ENCODE measurements at places on chromosomes 6 and 20. TPM values are rescaled to one million over a fixed set of nuclear protein-coding genes. Genes with fewer than 3 reads are reported as not detected.

GRCh38 chr6:5142915-5143314 is 57.8 kb downstream of the PPP1R3G start:
- no peaks in the 10 kb centered on the region for H3K36me3 ChIP-seq
- no peak overlapping the region for H3K27ac ChIP-seq
- no peaks in the 10 kb centered on the region for H3K27me3 ChIP-seq
- DNase-seq, result no peak

- no peak overlapping the region for H3K4me3 ChIP-seq
- no peak overlapping the region for H3K27ac ChIP-seq
- H3K27me3 ChIP-seq, result no peaks in the 10 kb centered on the region
Measured at GRCh38 chr6:90365002-90365401, 68.4 kb upstream of the BACH2 start.

The NFATC2 gene
- 2.3 TPM for total RNA-seq

- no peaks in the 10 kb centered on the region for H3K36me3 ChIP-seq
- H3K27me3 ChIP-seq, result no peaks in the 10 kb centered on the region
- H3K27ac ChIP-seq, result no peak overlapping the region
- no peak for DNase-seq
- H3K4me3 ChIP-seq, result no peak overlapping the region
Measured at GRCh38 chr6:108275976-108276375, 15.1 kb upstream of the SNX3 start.

The RAET1E gene
- 1.4 TPM for total RNA-seq

The BPI gene
- 0.41 TPM for total RNA-seq

- H3K36me3 ChIP-seq, result peaks cover 6% of the 10 kb centered on the region
- DNase-seq, result no peak
- no peaks in the 10 kb centered on the region for H3K27me3 ChIP-seq
- H3K27ac ChIP-seq, result no peak overlapping the region
Measured at GRCh38 chr6:7906741-7907140, 3.8 kb downstream of the TXNDC5 start.

The ARFGEF3 gene
- 14.7 TPM for total RNA-seq

DNA sequence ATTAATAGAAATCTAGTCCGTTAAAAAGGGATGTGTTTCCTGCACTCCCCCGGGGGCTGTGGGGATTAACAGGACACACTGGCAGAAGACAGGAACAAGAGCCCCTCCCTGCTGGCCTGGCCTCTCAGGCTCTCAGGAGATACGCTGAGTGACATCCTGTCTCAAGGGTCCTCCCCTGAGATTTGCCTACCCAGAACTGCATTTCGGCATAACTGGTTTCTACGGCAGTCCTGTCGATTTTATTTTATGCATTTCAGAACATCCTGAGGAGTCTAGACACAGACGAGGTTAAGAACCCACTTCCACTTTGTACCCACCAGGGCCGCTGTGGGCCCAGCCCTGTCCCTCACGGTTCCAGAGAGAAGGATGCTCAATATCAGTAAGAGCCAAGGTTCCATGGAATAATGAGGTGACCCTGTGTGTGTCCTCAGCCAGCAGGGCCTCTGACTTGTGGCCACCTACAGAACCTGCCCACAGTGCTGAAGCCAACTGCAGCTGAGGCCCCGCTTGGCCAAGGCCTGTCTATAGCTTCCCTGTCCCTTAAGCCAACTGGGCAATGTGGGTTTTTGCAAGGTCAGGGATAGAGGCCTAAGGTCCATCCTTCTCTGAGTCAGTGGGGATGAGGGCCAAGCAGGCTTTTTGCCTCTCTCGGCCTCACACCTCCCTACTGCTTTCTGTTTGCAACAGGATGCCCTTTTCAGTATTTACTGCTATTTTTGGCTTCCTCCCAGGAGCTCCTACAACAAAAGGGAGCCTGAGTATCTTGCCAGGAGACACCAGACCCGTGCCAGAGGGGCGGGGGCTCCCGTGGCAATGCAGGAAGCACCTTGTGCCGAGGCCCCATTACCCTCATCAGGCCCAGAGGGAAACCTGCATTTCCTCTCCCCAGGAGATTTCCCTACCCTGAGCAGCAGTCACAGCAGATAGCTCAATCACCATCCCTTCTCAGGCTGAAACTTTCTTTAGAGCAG is 14.7 kb downstream of the UQCC2 start:
- H3K36me3 ChIP-seq, result peaks cover 46% of the 10 kb centered on the region
- no peak overlapping the region for H3K4me3 ChIP-seq
- H3K27ac ChIP-seq, result peak overlapping the region; percentile 56
- no peaks in the 10 kb centered on the region for H3K27me3 ChIP-seq

DNA sequence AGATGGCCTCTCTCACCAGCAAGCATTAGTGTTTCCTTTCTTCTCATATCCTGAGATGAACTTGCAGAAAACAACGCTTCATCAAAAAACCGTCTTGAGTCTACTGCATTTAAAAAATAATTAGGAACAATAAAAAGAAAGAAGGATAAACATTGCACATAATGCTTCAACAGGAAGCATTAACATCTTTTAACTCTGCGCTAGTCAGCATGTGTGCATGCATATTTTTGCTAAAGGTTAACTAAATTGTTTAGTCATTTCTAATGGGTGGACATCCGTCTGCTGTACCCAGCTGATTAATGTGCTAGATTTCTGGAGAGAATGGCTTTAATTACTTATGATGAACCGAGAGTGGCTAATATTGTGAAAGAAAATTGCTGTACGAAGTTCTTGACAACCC is 349.3 kb downstream of the SOX4 start:
- no peak overlapping the region for H3K27ac ChIP-seq
- peaks cover 6% of the 10 kb centered on the region for H3K4me1 ChIP-seq
- H3K27me3 ChIP-seq, result no peaks in the 10 kb centered on the region
- no peaks in the 10 kb centered on the region for H3K36me3 ChIP-seq

The ENPP5 gene
- 7.1 TPM for total RNA-seq

The CMTR1 gene
- 25.4 TPM for total RNA-seq

DNA sequence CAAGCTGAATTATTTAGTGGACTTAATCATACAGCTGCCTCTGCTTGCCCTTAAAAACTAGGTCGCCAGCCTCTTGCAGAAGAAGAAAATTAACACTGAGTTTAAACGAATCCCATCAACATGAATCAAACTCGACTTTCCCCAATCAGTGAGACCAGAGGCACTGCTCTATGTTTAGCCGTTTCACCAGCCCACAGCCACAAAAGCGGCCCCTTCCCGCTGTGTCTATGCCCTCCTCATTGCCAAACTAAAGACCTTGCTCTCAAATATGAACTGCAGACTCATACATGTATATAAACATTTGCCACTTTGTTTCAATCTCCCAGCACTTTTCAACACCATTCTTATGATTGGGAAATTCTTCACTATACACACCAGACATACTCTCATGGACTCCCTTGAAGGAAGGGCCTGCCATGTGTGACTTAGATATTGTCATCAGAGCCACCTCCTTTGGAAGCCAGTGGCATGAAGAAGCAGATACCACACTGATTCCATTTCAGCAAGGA is 105.8 kb upstream of the ADGRF1 start:
- no peak overlapping the region for H3K4me3 ChIP-seq
- H3K4me1 ChIP-seq, result no peaks in the 10 kb centered on the region
- no peaks in the 10 kb centered on the region for H3K36me3 ChIP-seq
- H3K27me3 ChIP-seq, result no peaks in the 10 kb centered on the region
- no peak for DNase-seq

- H3K36me3 ChIP-seq, result peaks cover 28% of the 10 kb centered on the region
- no peak overlapping the region for H3K27ac ChIP-seq
- H3K4me3 ChIP-seq, result no peak overlapping the region
- no peak for DNase-seq
- H3K27me3 ChIP-seq, result no peaks in the 10 kb centered on the region
Measured at GRCh38 chr6:47545223-47545622, 67.6 kb downstream of the CD2AP start.

DNA sequence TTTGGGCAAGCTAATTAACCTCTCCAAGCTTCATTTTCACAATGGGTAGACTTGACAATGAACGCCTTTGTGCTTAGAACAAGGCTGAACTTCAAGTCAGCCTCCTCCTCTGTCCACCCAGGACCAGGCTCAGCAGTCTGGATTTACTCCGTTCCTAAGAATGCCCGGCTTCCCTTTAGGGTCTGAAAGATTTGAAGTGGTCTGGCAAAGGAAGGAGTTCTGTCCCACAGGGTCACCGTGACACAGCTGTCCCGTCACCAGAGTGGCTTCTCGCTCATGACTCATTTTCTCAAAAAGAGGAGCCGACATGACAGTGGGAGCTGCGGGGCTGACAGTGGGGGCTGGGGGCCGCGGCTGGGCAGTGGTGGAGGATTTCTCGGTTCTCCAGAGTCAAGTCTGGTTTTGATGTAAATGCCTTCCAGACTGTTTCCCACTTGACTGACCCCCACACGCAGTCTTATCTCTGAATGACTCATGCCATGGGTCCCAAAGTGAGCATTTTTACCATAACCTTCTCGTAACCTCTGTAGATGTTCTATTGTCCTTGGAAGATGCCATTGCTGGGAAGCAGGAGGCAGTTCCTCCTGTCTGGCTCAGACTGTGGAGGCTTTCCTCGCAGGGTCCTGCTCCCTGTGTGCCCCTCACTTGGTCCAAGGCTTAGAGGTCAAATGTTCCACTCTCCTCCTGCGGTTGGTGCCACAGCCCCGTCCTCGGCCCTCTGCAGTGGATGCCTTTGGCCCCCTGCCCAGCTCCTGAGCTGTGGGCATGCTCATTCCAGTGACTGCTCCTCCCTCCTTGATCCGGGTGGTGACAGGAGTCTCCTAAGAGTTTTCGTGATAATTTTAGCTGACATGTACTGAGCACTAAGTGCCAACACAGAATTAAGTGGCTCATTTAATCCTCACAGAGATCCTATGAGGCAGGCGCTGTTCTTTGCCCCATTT is 253.1 kb downstream of the FNDC1 start:
- H3K36me3 ChIP-seq, result no peaks in the 10 kb centered on the region
- no peak for DNase-seq
- H3K27me3 ChIP-seq, result no peaks in the 10 kb centered on the region
- no peaks in the 10 kb centered on the region for H3K4me1 ChIP-seq
- no peak overlapping the region for H3K27ac ChIP-seq

GRCh38 chr6:105553171-105553570 is 150.3 kb upstream of the PREP start:
- no peak for DNase-seq
- H3K27me3 ChIP-seq, result no peaks in the 10 kb centered on the region
- no peaks in the 10 kb centered on the region for H3K36me3 ChIP-seq
- no peaks in the 10 kb centered on the region for H3K4me1 ChIP-seq

- no peak for DNase-seq
- H3K4me3 ChIP-seq, result no peak overlapping the region
- H3K27ac ChIP-seq, result no peak overlapping the region
- H3K27me3 ChIP-seq, result no peaks in the 10 kb centered on the region
- H3K4me1 ChIP-seq, result no peaks in the 10 kb centered on the region
Measured at GRCh38 chr6:103326760-103327757, 1532.7 kb downstream of the HACE1 start.

- no peaks in the 10 kb centered on the region for H3K36me3 ChIP-seq
- H3K27me3 ChIP-seq, result no peaks in the 10 kb centered on the region
- H3K4me1 ChIP-seq, result no peaks in the 10 kb centered on the region
- DNase-seq, result no peak
Measured at GRCh38 chr6:56334937-56335336, 87.6 kb upstream of the COL21A1 start.

- DNase-seq, result no peak
- H3K36me3 ChIP-seq, result no peaks in the 10 kb centered on the region
- H3K4me1 ChIP-seq, result no peaks in the 10 kb centered on the region
- no peaks in the 10 kb centered on the region for H3K27me3 ChIP-seq
- no peak overlapping the region for H3K27ac ChIP-seq
Measured at GRCh38 chr6:161696801-161697200, 422.9 kb upstream of the AGPAT4 start.

The RSPH4A gene
- total RNA-seq, result 0.71 TPM

The SNX3 gene
- total RNA-seq, result 172 TPM

DNA sequence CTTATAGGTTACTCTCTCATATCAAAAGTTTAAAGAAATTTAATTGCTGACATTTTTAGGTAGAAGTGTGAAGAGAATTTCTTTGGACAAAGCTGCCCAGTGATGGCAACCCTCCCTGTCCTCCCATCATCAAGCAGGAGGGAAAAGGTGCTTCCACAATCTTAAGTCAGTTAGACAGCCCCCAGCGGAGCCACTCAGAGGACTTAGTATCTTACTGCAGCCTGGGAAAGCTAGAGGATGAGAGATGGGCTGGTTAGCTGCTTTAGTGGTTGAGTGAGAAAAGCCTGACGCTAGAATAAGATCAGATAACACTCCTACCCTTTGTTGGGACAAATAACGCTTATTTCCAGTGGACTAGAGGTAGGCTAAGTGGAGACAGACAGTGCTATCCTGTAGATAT is 227.1 kb downstream of the RFPL4B start:
- H3K4me3 ChIP-seq, result no peak overlapping the region
- no peak overlapping the region for H3K27ac ChIP-seq
- H3K4me1 ChIP-seq, result no peaks in the 10 kb centered on the region
- H3K36me3 ChIP-seq, result no peaks in the 10 kb centered on the region
- H3K27me3 ChIP-seq, result no peaks in the 10 kb centered on the region

The PPP1R16B gene
- total RNA-seq, result 2.9 TPM

- H3K36me3 ChIP-seq, result no peaks in the 10 kb centered on the region
- peaks cover 5% of the 10 kb centered on the region for H3K27me3 ChIP-seq
- no peaks in the 10 kb centered on the region for H3K4me1 ChIP-seq
- no peak overlapping the region for H3K4me3 ChIP-seq
- DNase-seq, result no peak
Measured at GRCh38 chr6:146670161-146670560, 71.4 kb downstream of the ADGB start.

The SAMD3 gene
- 0.28 TPM for total RNA-seq

- no peaks in the 10 kb centered on the region for H3K36me3 ChIP-seq
- DNase-seq, result no peak
- H3K4me1 ChIP-seq, result no peaks in the 10 kb centered on the region
- no peak overlapping the region for H3K27ac ChIP-seq
- no peak overlapping the region for H3K4me3 ChIP-seq
Measured at GRCh38 chr20:1722513-1723050, 65.0 kb upstream of the SIRPG start.

DNA sequence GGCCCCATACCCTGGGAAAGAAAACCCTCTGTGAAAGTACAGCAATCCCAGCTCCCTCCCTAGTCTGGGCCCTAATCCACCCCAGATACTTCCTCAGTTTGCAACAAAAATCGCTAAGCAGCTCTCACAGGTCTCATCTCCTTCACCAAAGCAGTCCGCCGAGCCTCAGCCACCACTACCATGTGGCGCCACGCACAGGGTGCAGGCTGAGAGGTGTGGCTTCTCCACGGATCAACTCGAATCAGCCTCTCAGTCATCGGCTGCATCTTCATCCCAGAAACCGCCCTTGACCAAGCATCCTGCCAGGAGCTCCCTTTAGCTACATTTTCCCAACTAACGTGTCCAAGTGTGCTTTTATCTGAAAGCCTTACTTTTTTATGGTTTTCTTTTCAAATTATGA is 50.7 kb downstream of the ANKRD60 start:
- H3K36me3 ChIP-seq, result no peaks in the 10 kb centered on the region
- DNase-seq, result no peak
- no peak overlapping the region for H3K4me3 ChIP-seq
- H3K4me1 ChIP-seq, result no peaks in the 10 kb centered on the region
- H3K27ac ChIP-seq, result no peak overlapping the region
- H3K27me3 ChIP-seq, result peaks cover 10% of the 10 kb centered on the region

The LYRM2 gene
- total RNA-seq, result 45.6 TPM

All from psoas muscle (tissue), 8 donors.